ENCODE measurements at places on chromosomes 7 and 10. TPM values are rescaled to one million over a fixed set of nuclear protein-coding genes. Genes with fewer than 3 reads are reported as not detected.

Gene TMEM72
- polyA plus RNA-seq: not detected

DNA sequence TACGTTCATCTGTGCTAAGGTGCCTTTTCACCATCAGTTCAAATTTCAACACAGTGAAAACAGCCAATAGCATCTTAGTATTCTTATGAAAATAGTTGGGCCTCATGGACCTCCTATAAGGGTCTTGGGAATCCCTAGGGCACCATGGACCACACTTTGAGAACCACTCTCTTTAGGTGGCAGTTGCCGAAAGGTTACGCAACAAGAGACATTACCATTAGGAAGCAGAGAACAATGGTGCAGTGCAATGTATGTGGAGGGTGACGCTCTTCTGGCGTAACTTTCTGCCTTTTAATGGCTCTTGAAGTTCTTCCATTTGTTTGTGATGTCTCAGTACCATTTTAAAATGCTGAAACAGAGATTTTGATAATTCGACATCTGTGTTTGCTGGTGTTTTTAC, 131.1 kb downstream of the CNNM2 start:
- no peak for DNase-seq

- no peak for DNase-seq
Observed at GRCh38 chr7:139930286-139930965, 101.4 kb downstream of the TBXAS1 start.

DNA sequence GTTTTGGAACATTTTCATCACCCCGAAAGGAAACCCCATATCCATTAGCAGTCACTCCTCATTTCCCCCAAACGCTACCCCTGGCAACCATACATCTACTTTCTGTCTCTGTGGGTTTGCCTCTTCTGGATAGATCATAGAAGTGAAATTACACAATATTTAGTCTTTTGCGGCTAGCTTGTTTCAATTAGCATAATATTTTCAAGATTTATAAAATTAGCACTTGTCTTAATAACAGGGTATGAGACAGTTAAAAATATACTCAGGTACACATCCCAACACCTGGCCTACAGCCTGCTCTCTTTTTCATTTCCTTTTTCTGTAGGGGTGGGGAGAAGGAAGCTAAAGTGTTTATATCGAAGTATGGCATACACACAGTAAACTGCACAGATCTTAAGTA, 81.4 kb upstream of the LRGUK start:
- no peak for DNase-seq

DNA sequence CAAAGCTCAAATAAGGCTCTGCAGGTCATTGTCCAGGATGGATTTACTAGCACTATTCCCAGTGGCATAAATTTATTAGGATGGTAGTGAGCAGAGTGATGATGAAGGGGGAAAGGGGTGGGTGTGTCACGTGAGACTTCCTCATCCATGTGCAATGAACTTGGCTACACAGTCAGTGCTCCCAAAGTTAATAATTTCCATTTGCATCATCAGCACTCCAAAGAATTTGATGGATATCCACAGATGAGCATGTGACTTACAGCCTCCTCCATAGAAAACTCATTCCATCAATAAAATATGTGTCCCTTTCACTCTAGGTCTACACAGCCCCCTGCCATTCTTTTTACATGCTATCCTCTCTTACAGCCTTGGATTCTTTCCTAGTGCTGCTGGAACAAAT, 142.6 kb upstream of the PLPP4 start:
- DNase-seq: no peak

- no peak for DNase-seq
Observed at GRCh38 chr10:66586073-66586472, 339.8 kb upstream of the LRRTM3 start.
